Thyroid gland (tissue), 4 donors: ENCODE measurements at places on chromosomes 2 and 18.

DNA sequence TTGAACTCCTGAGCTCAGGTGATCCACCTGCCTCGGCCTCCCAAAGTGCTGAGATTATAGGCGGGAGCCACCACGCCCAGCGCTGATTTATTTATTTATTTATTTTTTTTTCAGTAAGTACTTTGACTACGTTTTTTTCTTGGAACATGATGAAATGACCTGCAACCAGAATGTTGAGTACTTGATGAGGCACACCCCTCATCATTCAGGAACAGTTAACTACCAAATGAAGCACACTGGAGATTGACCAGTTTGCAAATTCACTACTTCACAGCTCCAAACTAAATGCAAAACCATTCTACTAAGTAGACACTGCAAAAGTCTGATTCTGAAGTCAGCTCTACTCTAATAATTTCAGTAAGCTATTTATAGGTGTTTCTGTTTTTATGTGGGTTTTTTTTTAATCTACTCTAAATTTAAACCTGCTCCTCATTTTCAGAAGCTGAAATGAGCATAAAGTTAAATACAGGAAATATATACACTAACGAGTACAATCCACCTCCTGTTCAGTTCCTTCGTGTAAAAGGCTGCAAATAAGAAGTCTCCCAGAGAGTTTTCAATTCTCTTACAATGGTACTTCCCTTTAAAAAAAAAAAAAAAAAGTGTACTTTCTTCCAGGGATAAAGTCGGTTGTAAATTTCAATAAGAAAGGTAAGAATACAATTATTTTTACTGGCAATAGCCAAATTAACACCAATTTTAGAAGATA lies 1.4 kb downstream of the GFPT1 start:
- DNase-seq: no peak

- DNase-seq: no peak
Observed at GRCh38 chr2:60546756-60547420, 6.6 kb downstream of the BCL11A start.

DNA sequence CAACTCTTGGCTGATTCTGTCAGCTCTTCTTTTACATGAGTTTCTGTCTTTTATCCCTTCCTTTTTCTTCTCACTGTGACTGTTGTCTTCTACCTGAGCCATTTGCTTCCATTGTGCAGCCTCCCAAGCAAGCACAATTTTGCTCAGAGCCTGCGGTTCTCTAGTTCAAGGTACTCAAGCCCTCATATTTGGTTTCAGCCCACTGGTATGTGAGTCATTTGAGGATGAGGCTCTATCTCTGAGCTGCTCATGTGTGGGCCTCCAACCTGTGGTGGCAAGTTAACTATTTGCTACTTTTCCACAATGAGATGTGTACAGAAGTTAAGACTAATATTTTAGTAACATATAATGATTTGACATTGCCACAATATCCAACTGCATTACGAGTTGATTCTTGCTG lies 183.0 kb downstream of the PHLPP1 start:
- no peak for DNase-seq

- peak; percentile 63 for DNase-seq
Observed at GRCh38 chr18:34978953-34979608, 62.1 kb upstream of the MAPRE2 start.

DNA sequence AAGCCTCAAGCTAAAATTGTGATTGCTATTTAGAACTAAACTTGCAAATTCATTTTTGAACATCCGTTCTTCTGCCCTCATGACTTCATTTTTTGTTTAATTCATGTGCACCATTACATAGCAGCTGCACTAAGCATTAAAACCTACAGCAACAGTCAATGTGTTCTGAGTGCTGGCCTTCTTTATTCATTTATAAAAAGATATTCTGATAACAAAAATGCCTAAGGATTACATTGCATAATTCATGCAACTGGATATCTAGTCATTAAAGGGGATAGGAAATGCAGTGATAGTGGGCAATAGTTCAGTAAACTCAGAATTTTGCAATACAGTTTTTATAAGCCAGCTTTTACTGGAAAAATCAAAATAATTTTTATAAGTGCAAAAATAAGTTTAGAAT lies 294.4 kb upstream of the EPC2 start:
- DNase-seq: no peak

- DNase-seq: no peak
Observed at GRCh38 chr2:8260213-8260612, 421.6 kb upstream of the ID2 start.

GRCh38 chr18:24228667-24229041 lies 89.8 kb downstream of the CABYR start:
- DNase-seq: no peak

GRCh38 chr2:127058954-127059252 lies 48.1 kb downstream of the BIN1 start:
- DNase-seq: no peak

- DNase-seq: no peak
Observed at GRCh38 chr2:239157771-239158170, 243.0 kb downstream of the HDAC4 start.
